Activated T-cell treated with anti-CD3 and anti-CD28 coated beads for 48 hours (primary cell): ENCODE measurements at places on chromosomes 5 and 9.

DNA sequence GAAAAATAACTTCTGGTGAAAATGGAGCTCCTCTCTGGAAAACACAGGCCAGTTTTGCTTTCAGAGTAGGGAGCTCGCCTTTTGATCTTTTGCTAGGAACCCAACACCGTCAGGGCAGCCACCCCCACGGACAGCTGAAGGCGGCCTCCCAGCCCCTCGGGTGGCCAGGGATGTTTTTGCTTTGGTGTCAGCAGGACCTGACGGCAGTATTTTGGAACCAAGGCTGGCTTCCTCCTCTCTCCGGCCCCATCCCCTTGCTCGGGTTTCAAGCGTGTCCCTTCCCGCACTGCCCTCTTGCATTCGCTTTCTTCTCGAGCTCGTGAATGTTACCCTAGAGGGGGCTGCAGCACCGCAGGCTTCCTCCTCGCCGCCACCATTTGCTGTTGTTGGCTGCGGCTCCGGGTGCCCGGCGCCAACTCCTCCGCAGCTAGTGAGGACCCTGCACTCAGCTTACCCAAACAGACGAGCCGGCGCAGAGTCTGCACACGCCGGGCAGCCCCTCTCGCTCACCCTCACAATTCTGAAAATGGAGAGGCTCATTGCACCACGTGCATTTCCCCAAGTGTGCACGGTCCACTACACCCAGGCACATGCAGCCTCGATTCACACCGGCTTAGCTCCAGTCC lies 35.5 kb upstream of the ADAMTSL1 start:
- DNase-seq, result no peak

DNA sequence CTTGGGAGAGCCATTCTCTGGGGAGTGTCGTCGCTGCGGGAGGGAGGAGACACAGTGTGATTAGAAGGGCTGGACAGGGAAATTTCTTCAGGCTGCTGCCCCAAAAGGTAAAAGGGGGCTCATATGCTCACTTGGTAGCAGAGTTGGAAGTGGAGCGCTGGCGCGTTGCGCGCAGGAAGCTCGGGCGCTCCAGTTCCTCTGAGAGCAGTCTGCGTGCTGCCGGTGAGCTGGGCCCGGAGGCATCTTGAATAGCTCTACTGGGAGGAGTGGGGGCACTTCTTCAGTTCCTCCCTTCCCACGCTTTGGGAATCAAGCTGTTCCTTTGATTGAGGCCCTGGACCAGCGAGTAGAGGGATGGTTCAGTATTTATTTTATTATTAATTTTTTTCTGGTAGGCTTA lies 2.7 kb downstream of the RXFP3 start:
- DNase-seq, result no peak

- no peak for DNase-seq
Measured at GRCh38 chr5:36156619-36157018, 4.7 kb downstream of the SKP2 start.

DNA sequence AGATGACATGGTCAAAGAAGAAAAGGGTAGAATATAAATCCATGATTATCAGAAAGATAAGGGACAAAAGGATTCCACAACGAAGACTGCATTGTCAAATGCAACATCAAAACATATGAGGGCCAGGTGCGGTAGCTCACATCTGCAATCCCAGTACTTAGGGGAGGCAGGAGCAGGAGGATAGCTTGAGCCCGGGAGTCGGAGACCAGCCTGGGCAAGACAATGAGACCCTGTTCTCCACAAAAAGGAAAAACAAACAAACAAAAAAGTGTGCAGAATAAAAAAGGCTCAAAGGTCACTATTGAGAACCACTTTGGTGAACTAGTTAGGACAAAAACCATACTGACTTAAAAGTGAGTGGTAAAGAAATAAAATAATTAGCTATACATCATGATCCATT lies 60.2 kb upstream of the NR5A1 start:
- DNase-seq, result no peak

- no peak for DNase-seq
Measured at GRCh38 chr9:21413151-21413550, 4.2 kb downstream of the IFNA8 start.

- no peak for DNase-seq
Measured at GRCh38 chr9:107620236-107620635, 130.7 kb upstream of the KLF4 start.

DNA sequence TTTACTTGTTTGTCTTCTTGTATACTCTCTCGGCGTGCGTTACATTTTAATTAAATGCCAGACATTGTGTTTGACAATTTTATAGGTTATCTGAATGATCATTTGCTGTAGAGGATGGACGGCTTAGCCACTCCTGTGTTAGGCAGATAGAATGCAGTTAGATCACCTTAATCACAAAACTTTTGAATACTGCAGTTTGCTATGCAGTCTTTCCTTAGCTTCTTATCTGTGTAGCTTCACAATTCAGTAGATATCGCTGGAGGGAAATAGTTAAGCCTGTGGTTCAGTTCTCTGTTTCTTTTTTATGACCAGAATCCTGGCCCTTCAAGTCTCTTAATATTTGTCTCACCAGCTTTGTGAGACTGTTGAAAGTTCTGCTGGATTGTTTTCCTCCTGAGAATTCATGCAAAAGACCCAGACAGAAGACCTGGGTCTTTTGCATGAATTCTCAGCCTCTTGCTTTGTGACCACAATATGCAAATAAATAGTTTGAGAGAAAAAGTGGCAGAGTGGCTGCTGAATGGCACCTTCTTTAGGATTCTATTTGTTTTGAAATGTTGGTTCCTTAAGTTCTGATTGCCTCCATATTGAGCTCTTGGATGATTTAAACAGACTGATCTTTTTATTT lies 40.2 kb downstream of the RASA1 start:
- DNase-seq, result no peak

GRCh38 chr5:50945139-50945538 lies 278.7 kb downstream of the PARP8 start:
- no peak for DNase-seq

GRCh38 chr5:59660737-59661136 lies 232.8 kb downstream of the PDE4D start:
- DNase-seq, result no peak

DNA sequence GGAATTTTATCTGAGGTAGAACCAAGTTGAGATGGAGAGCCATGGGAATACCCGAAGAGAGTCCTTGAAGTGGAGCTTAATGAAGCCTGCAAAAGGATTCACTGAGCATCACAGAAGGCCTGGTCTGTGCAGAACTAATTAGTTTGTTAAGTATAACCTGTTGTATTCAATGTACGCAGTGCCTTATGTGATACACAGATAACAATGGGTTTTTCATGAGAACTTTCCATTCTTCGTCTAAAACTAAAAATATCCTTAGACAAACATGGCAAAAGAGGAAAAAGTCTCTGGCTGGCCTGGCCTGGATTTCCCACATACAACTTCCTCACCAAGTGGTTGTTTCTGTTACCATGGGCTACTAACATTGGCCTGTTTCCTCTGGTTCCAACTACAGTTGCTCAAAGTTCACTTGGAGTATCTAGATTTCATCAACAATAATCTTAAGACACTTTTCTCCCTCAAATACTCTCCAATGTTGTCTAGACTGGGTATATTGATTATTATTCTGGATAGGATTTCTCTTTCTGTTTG lies 237.6 kb upstream of the ZNF462 start:
- no peak for DNase-seq

DNA sequence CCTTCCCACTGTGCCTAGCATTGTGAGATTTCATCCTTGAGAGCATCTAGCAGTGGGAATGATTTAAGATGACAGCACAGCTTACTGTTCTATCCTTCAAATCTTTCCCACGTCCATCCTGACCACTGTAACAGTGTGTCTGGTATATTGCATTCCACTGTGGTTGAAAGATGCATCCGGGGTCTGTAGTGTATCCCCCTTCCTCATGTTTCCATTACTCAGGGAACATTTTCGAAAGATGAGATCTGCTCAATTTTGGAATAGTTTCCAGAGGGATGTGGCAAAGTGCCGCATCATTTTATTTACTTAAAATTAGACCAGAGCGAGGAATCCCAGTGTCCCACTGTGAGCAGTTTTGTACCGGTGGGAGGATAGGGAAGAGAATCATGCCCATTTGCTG lies 407.1 kb upstream of the PAPPA start:
- DNase-seq, result no peak

DNA sequence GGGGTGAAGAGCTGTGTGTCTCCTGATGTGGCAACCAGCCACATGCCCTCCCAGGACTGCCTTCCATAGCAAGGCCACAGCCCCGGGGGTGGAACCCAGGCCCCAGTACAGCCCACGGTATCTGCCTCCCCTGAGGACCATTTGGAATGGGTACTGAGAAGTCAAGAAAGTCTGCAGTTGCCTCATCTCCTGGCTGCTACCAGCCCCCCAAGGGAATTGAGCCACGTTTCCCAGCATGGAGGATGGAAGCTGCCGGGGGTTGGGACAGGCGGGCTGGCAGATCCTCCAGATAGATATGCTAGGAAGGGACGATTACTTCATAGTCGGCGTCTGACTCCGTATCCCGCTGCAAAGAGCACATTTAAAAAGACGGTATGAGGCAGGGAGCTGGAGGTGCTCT lies 5.5 kb upstream of the DMRT2 start:
- DNase-seq, result no peak

DNA sequence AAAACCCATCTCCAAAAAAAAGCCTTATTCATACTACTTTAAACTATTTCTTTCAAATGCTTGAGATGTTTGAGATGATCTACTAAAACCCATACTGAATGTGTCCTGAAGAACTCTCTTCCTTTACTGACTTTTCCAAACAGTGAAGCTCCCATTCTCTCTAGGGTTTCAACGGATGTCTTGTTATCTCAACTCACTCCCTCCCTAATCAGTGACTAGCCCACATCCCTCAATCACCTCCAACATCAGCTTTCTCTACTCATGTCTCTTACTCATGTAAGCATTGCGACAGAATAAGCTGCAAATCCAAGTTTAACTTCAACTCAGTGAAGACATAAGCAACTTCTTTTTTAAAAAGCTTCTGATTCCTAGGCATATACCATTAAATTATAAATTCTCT lies 42.1 kb downstream of the WDR41 start:
- no peak for DNase-seq

- DNase-seq, result no peak
Measured at GRCh38 chr5:3392306-3392939, 203.2 kb upstream of the IRX1 start.

GRCh38 chr9:117707561-117707960 lies 3.4 kb downstream of the TLR4 start:
- DNase-seq, result no peak

- no peak for DNase-seq
Measured at GRCh38 chr9:111955048-111955447, 58.4 kb downstream of the UGCG start.

DNA sequence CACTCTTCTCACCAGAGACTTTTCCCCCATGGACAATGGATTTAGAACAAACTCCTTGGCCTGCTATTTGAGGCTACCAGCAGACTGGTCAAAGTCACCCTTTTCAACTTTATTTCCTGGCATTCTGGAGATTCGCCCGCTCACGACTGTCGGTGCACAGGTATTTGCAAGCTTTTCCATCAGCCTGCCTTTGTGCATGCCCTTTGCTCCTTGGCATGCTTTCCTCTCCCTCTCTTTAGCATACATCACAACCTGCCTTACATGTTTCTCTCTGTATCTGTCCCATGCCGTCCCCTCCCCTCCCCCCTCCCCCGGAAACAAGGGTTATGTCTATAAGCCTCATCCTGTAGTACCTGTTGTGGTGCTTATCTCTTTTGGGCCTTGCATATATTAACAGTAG lies 257.1 kb downstream of the AOPEP start:
- no peak for DNase-seq

DNA sequence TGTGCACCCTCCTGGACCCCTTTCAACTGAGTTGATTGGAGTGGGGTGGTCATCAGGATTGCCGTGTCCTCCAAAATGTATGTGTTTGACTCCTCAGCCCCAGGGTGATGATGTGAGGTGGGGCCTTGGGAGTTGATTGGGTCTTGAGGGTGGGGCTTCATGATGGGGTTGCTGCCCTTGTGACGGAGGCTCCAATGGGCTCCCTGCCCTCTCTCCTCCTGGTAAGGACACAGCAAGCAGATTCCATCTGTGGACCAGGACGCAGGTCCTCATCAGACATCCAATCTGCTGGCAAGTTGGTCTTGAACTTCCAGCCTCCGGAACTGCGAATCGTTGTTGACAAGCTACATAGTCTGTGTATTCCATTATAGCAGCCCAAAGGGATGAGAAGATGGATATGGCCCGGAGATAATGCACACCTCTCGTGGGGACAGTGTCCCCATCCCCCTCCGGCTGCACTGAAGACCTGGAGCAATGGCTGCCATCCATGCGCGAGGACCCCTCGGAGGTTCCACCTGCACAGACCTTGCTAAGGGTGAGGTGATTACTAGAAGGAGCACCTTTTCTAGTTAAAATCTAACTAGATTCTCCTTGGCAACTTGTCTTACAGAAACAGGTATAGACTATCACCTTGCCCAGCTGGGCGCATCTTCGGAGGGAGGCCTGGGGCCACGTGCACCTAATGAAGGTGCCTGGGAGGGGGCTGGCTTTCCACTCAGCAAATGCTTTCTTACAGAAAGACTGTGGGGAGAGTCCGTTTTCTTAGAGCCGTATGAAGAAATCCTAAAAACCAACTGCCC lies 75.7 kb upstream of the IRX4 start:
- DNase-seq, result no peak

DNA sequence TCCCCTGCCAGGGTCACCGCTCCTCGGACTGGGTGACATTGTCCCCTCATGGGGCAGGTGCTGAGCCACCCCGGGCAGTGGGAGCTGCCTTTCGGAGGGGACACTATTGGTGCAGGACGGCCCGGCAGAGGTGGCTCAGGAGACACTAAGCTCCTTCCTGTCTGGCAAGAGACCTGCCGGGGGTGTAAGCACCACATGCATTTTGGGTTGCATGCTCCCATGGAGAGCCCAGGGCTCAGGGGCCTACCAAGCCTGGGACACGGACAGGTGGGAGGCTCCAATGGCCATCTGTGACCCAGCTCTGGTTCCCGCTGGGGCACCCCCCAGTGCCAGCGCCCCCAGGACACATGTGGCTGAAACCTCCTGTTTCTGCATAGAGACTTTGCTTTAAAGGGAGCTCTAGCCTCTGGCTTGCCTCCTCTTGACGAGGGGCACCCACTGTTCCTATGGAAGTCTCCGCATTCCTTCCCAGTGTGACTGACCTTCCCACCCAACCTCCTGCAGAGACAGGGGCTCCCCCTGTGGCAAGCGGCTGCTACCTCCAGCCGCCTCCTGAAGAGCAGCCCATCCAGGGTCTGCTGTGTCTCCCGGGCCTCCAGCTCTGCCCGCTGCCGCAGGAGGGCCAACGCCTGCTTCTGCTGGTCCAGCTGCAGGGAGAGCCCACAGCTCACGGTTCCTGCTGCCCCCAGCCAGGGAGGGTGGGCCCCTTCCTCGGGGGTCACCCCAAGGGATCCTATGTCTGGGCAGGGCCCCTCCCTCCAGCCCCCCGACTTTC lies 28.1 kb downstream of the CCDC187 start:
- DNase-seq, result no peak

DNA sequence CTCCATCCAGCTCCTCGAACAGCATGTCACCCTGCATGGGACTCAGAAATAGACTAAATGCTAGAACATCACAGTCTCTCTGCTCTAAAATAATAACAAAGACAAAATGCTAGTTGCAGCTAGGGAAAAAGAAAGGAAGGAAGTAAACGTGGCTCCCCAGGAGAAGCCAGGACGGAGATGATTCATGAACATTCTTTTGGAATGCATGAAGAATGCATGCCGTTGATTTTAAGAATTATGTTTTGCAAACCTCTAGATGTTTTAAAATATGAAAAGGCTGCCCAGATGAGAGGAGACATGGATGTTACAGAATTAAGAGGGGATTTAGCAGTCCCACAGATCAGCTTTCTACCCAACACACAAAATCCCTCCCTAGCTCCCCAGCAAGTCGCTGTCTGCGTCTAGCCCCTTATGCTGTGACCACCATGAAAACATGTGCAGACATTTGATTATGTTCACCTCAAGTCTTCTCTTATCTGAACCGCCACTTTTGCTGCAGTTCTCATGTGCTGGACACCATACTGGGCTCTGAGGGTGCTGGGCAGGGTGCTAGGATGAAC lies 139.4 kb upstream of the LMX1B start:
- no peak for DNase-seq
